ENCODE measurements at places on chromosomes 7 and 10.
A peak's percentile ranks its signal among the peaks of the same experiment; 100 is the strongest.

- H3K36me3 ChIP-seq = peaks cover 55% of the 10 kb centered on the region
- no peak overlapping the region for H3K27ac ChIP-seq
- no peaks in the 10 kb centered on the region for H3K27me3 ChIP-seq
Measured at GRCh38 chr7:140027858-140028257, 34.9 kb downstream of the PARP12 start.

DNA sequence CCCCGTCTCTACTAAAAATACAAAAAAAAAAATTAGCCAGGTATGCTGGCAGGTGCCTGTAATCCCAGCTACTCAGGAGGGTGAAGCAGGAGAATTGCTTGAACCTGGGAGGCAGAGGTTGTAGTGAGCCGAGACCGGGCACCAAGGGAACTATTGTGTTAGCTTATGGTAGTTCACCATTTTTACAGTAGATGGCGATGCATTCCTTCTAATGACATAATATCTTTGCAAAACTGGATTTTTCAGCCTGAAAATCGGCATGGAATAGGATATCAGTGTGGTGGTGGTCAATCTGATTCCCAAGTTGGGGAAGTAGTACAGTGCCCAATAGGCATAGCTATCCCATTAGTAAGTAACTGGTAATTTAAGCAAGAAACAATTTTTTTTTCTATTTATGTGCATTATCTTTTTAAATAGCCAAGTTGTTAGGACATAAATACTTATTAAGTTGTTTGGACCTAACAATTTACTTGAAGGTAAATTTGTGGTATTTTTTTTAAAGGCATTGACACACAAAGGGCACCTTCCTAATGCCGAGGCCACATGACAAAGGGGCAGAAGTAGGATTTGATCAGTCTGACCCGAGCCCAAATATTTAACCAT is 17.6 kb upstream of the IMPDH1 start:
- H3K4me1 ChIP-seq = no peaks in the 10 kb centered on the region
- peaks cover 6% of the 10 kb centered on the region for H3K27me3 ChIP-seq
- DNase-seq = no peak

GRCh38 chr10:117133273-117134055 is 4.6 kb downstream of the VAX1 start:
- H3K4me3 ChIP-seq = peak overlapping the region; percentile 70
- peaks cover 35% of the 10 kb centered on the region for H3K4me1 ChIP-seq
- DNase-seq = no peak
- peaks cover 9% of the 10 kb centered on the region for H3K36me3 ChIP-seq
- peak overlapping the region; percentile 66 for H3K27ac ChIP-seq
- H3K27me3 ChIP-seq = peaks cover 79% of the 10 kb centered on the region

DNA sequence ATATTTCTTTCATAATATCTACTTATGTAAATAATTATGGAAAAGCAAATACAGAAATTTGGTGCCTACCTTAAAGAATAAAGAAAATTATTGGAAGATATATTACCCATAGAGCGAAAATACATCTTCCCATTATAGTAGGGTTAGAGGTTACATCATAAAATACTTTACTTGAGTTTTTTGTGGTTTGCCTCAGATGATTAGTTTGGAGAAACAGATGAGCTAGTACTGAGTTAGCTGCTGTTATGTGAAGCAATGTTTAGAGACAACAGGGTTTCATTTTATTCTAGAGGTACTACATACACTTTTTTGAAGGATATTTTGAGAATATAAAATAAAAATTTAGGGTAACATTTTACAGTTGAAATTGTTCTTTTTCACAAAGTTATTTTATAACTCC is 2.9 kb upstream of the MLLT10 start:
- H3K4me1 ChIP-seq = peaks cover 31% of the 10 kb centered on the region
- peaks cover 12% of the 10 kb centered on the region for H3K27me3 ChIP-seq
- H3K36me3 ChIP-seq = no peaks in the 10 kb centered on the region

DNA sequence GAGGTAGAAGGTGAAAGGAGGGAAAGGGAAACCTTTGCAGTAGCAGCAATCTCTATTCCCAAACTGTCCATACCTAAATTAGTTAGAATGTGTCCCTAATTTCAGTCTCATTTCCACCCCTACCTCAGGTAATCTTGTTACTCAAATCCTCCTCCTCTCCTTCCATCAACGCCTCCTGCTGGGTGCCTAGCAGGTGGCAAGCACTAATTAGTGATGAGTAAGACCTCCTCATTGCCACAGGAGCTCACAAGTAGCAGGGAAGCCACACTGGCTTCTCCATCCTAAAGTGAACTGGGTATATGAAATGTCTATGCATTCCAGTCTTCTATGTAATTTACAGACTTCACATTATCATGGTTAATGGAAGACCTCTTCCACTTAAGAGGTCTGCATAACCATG is 25.7 kb upstream of the FAM133B start:
- DNase-seq = no peak
- H3K27ac ChIP-seq = peak overlapping the region; percentile 48
- H3K36me3 ChIP-seq = peaks cover 15% of the 10 kb centered on the region
- H3K4me3 ChIP-seq = no peak overlapping the region
- peaks cover 2% of the 10 kb centered on the region for H3K4me1 ChIP-seq

GRCh38 chr10:110336111-110336721 is 31.5 kb upstream of the SMNDC1 start:
- no peaks in the 10 kb centered on the region for H3K36me3 ChIP-seq
- no peak overlapping the region for H3K27ac ChIP-seq
- peaks cover 4% of the 10 kb centered on the region for H3K27me3 ChIP-seq
- peaks cover 23% of the 10 kb centered on the region for H3K4me1 ChIP-seq

DNA sequence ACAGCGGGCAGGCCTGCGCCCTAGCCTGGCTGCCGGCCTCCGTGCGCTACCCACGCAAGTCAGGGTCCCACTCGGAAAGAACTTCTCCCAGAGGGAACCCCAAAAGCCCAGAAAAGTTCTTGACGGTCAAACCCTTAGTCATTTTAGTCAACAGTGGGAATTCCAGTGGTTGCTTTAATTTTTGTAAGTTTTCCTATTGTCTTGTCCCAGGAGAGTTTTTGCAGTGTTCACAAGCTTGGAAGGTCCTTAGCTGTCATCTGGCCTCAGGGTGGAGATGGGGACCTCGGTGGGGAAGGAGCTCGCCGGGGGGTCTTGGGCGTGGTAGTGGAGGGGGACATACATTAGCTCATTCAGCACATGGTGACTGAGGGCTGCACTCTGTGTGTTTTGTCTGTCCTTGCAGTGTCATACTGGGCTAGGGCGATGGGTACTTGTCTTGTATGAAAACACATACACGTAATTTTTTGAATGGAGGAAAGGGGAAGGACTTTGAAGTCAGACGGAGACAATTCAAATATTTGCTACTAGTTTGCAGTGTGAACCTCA is 736 bp downstream of the MINDY4 start:
- H3K4me3 ChIP-seq = peak overlapping the region; percentile 85
- peak overlapping the region; percentile 80 for H3K27ac ChIP-seq
- DNase-seq = peak; percentile 4
- H3K4me1 ChIP-seq = peaks cover 4% of the 10 kb centered on the region
- H3K36me3 ChIP-seq = no peaks in the 10 kb centered on the region

GRCh38 chr10:72573079-72573478 is 52.8 kb downstream of the MICU1 start:
- peaks cover 5% of the 10 kb centered on the region for H3K4me1 ChIP-seq
- DNase-seq = no peak
- peaks cover 4% of the 10 kb centered on the region for H3K36me3 ChIP-seq
- no peak overlapping the region for H3K4me3 ChIP-seq
- no peaks in the 10 kb centered on the region for H3K27me3 ChIP-seq

DNA sequence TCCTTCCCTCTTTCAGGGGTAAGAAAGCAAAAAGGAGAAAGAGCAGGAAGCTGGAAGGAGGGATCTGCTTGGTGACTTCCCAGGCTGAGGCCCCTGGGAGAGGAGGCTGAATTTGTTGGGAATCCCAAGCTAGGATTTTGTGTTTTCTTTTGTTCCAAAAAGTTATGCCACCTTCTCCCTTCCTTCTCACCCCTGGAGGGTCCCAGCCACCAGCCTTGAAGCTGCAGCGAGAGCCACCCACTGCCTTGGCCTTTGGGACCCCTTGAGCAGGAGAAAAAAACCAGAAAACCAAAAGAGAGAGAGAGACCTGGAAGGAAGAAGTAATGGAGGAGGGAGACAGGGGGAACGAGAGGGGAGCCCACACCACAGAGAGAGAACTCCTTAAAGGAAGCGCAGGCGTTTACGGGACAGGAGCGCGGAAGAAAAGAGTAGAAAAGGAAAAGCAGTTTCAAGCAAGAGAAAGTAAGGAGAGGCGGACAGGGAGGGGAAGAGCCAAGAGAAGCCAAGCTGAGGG is 7.2 kb downstream of the VAX1 start:
- peak overlapping the region; percentile 34 for H3K4me3 ChIP-seq
- no peak overlapping the region for H3K27ac ChIP-seq
- peaks cover 26% of the 10 kb centered on the region for H3K4me1 ChIP-seq
- H3K36me3 ChIP-seq = no peaks in the 10 kb centered on the region

GRCh38 chr7:81682873-81683272 is 87.0 kb downstream of the HGF start:
- H3K27me3 ChIP-seq = no peaks in the 10 kb centered on the region
- peaks cover 5% of the 10 kb centered on the region for H3K4me1 ChIP-seq
- no peaks in the 10 kb centered on the region for H3K36me3 ChIP-seq
- no peak overlapping the region for H3K4me3 ChIP-seq

DNA sequence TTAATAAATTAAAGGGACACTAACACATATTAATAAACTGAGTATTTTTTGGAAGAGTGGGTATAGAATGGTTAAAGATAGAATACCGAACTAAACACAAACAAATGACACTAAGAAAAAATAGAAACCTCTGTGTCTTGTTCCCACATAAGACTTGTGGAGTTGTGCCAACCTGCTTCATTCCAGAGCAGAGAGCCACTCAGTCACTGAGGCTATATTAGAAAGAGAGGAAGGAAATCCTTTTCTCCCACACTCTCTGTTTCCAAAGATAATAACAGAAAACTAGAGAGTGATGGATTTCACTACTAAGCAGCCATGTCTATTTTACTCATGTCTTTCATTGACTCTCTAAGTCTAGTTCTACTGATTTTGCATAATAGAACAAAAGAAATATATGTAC is 26.0 kb downstream of the CTNNA3 start:
- DNase-seq = no peak
- no peak overlapping the region for H3K4me3 ChIP-seq
- no peak overlapping the region for H3K27ac ChIP-seq
- peaks cover 17% of the 10 kb centered on the region for H3K27me3 ChIP-seq

GRCh38 chr10:59234816-59235429 is 58.5 kb downstream of the PHYHIPL start:
- no peak for DNase-seq
- H3K4me1 ChIP-seq = no peaks in the 10 kb centered on the region
- H3K27me3 ChIP-seq = no peaks in the 10 kb centered on the region
- no peak overlapping the region for H3K4me3 ChIP-seq
- H3K36me3 ChIP-seq = no peaks in the 10 kb centered on the region

DNA sequence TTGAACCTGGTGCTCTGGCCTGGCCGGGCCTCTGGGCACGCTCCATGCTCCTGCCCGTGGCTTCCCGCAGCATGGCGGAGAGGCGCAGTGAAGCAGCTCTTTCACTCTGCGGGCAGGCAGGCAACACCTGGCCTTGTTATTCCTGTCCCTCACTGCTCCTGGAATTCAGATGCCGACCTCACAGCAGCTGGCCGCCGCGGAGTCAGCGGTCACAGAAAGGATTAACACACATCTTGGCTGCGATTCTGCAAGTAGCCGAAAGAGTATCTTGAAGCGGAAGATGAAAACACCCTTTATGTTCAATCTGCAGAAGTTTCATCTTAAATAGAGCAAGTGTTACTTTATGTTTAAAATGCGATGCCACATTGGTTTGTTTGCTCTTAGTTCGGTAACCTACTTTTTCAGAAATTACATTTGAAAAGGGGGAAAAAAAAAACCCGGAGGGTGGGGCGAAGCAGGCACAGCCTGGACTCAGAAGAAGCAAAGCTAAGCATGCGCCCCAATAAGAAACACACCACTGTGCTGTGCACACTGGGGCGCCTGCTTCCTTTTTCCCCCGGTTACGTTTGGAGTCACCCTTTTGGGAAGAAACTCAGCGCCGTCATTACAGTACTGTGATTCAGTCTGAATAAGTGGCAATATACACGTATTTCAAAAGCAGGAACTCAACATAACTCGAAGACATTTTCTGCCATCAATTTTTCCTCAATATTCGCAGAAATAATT is 42.3 kb downstream of the BRI3 start:
- H3K36me3 ChIP-seq = peaks cover 2% of the 10 kb centered on the region
- DNase-seq = no peak
- H3K27me3 ChIP-seq = peaks cover 48% of the 10 kb centered on the region
- no peaks in the 10 kb centered on the region for H3K4me1 ChIP-seq
- no peak overlapping the region for H3K4me3 ChIP-seq

- peak overlapping the region; percentile 92 for H3K4me3 ChIP-seq
- H3K4me1 ChIP-seq = peaks cover 90% of the 10 kb centered on the region
- DNase-seq = no peak
- peaks cover 30% of the 10 kb centered on the region for H3K36me3 ChIP-seq
- H3K27ac ChIP-seq = no peak overlapping the region
Measured at GRCh38 chr10:110500515-110500905, 2.8 kb downstream of the DUSP5 start.

DNA sequence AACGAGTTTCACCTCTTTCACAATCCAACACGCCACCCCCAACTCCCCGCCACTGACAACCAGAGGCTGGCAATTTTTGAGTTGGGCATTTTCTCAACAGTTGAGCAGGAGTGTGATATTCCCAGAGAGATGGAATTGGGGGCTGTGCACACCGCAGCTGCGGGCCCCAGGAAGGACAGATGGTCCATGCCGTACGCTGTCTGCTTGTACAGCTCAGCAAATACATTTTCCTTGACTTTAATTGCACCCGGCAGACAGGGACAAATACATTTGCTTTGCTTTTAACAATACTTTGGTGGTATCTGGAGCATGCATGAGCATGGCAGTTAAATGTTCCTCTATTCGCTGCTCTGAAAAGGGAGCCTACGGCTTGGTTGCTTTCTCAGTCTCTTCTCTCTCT is 354.2 kb upstream of the DPP6 start:
- no peak for DNase-seq
- H3K4me3 ChIP-seq = no peak overlapping the region
- H3K27ac ChIP-seq = no peak overlapping the region
- no peaks in the 10 kb centered on the region for H3K27me3 ChIP-seq
- no peaks in the 10 kb centered on the region for H3K36me3 ChIP-seq

GRCh38 chr7:30814700-30815387 is 43.6 kb downstream of the MINDY4 start:
- no peak overlapping the region for H3K27ac ChIP-seq
- H3K36me3 ChIP-seq = no peaks in the 10 kb centered on the region
- peaks cover 5% of the 10 kb centered on the region for H3K4me1 ChIP-seq

GRCh38 chr10:19947215-19947614 is 131.0 kb downstream of the PLXDC2 start:
- H3K27me3 ChIP-seq = no peaks in the 10 kb centered on the region
- no peaks in the 10 kb centered on the region for H3K4me1 ChIP-seq
- no peak overlapping the region for H3K27ac ChIP-seq
- H3K4me3 ChIP-seq = no peak overlapping the region

DNA sequence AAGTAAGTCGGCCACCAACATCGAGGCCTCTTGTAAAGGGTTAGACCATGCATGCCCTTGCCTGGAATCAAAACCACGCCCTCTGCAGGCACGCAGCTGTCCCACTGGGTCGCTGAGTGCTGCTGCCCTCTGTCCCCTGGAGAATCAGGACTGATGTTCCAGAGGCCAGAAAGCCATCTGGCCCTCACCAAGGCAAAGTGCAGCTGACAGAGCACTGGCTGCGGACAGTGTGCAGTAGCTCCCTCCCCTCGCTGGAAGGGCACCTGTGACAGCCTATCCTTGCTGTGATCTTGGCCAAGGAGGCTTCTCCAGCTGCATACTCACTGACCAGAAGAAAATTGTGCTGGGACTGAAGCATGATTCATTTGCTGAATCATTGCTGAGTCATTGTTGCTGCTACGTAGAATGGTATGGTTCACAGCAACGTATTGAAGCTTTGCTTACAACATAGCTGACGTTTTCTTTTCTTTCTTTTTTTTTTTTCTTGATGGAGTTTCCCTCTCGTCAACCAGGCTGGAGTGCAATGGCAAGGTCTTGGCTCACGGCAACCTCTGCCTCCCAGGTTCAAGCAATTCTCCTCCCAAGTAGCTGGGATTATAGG is 30.4 kb downstream of the DDC start:
- peaks cover 10% of the 10 kb centered on the region for H3K27me3 ChIP-seq
- no peak overlapping the region for H3K4me3 ChIP-seq
- H3K27ac ChIP-seq = no peak overlapping the region
